ENCODE measurements at places on chromosomes 1 and 21.

- no peak for DNase-seq
Observed at GRCh38 chr1:65994223-65994622, 201.5 kb downstream of the PDE4B start.

GRCh38 chr1:238141353-238141752, 250.6 kb upstream of the ZP4 start:
- DNase-seq = peak; percentile 10

GRCh38 chr1:3121401-3122210, 52.6 kb downstream of the PRDM16 start:
- DNase-seq = no peak

- no peak for DNase-seq
Observed at GRCh38 chr1:69929308-69930057, 275.9 kb downstream of the LRRC40 start.

DNA sequence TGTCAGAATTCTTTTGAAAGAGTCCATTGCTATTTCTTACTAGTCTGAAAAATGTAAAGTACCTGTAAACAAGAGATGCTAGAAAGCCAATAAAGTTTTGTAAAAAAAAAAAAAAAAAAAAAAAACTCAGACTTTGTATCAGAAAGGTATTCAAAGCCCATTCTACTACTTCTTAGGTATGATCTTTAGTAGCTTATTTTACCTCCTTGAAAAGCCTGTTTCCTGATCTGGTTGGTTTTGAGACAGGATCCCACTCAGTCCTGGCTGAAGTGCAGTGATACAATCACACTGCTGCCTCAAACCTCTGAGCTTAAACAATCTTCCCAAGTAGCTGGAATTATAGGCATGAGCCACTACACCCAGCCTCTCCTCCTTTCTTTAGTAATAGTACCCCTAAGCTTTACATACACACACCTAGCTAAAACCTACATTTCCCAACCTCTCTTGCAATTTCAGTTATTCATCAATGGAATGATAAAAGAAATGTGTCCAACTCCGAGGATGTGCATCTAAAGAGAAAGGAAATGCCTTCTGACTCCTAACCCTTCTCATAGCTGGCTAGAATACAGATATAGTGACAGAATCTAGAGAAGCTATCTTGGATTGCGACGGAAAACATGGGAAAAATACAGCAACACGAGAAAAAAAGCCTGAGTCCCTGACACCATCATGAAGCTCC, 30.6 kb downstream of the EPS15 start:
- DNase-seq = no peak

DNA sequence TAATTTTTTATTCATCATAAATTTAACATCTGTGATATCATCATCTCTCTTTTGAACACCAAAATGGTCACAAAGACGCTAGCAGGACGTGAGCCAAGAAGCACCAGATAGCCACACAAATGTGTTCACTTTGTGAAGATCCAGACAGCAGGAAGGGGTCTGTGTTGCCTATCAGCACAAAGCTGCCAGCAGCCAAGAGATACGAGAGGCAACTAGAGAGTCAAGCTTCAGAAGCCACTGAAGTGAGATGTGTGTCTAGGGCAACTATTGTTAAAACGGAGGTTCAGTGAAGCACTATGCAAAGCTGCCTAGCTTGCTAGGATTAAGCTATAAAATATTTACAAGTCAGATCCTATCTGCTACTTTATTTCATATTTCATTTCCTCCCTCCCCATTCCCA, 45.3 kb downstream of the NDC1 start:
- DNase-seq = no peak

- DNase-seq = no peak
Observed at GRCh38 chr1:233448109-233448689, 120.7 kb downstream of the MAP3K21 start.

DNA sequence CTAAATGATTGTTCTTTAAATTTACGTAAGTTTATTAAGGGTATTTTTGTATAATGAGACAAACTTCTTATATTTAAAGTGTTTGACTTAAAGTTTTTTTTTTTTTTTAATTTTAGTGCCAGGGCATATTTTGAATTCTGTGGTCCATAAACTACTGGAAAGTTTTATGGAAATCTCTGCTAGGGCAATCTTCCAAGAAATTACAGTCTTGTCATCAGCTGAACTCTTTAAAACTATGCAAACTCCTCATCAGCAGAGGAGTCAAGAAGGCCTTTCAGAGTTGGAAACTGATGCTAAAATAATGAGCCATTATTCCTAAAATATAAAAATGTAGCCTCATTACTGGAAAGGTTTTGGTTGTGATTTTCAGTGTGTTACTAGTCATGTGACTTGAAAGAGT, 1201.9 kb downstream of the BRINP3 start:
- no peak for DNase-seq

DNA sequence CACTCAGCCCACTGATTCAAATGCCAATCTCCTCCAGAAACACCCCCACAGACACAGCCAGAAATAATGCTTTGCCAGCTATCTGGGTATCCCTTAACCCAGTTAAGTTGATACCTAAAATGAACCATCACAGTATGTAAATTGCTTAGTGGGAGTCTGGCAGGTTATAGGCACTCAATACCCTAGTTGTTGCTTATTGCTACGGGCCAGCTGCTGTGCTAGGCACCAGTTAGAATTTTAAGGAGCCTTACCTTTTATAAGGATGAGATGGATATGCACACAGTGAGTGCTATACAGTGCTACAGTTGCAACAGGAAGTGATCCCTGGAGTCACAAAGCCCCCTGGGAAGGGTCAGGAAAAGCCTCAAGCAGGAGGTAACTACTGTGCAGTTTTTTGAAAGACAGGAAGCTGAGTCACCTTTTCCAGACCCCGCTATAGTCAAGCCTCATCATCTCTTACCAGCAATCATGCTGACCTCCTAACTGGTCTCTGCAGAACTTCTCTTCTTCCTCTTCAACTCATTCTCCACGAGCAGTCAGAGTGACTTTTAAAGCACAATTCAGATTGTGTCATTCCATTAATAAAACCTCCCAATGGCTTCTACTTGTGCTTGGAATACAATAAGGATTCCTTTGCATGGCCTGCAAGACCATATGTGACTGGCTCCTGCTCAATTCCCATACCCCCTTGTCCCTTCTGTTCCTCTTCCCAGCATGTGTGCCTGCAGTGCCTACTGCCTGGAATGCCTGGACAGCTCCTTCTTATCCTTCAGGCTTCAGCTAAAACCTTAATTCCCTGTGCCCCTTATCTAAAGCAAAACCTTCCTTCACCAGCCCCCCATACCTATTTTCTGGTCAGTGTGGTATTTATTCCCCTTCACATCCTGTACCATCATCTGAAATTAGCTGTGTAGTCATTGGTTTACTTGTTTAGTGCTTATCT, 10.4 kb upstream of the TLR5 start:
- no peak for DNase-seq

DNA sequence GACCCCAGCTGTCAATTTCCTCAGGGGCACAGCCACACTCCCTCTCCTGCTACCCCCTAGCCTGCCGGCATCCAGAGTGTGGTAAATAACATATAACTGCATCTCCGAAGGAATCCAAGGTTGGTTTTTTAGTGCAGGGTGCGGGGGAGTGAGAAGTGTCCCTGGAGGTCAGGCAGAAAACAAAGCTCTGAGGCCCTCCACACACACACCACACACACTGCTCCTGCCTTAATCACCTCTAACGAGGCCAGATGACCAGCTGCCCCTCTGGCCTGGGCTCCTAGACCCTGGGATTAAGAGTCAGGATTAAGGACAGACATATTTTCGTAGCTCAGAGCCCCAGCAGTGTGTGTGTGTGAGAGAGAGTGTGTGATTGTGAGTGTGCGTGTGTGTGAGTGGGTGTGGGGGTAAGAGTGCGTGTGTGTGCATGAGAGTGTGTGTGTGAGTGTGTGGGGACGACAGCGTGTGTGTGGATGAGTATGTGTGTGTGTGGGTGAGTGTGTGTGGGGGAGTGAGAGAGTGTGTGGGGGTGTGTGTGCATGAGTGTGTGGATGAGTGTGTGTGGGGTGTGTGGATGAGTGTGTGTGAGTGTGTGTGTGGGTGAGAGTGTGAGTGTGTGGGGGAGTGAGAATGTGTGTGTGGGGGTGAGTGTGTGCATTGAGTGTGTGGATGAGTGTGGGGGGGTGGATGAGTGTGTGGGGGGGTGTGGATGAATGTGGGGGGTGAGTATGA, 14.6 kb downstream of the SDC3 start:
- DNase-seq = no peak

DNA sequence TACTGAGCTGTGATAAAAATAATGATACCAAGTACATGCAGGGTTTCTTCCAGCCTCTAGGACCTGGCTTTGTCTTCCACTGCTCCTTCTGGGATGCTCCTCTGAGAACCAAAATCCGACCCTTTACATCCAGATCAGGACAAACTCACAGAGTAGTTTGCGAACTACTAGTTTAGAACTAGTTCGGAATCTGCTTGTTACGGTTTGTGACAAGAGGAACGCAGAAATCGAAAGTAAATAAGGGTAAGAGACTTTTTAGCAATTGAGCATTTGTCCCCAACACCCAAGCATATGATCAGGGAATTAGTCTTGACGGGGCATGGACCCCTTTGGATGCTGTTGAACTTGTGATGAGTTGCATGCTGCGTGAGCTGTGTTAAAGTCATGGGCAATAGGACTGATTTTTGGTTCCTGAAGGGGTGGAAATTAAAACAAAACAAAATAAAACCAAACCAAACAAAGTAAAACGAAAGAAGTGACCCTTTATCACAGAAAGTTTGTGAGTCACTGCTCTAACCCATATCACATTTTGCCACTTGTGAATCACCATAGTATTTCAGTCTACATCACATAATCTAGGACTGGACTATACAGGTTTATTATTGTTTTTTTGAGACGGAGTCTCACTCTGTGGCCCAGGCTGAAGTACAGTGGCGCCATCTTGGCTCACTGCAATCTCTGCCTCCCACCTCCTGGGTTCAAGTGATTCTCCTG, 35.7 kb upstream of the ERRFI1 start:
- DNase-seq = no peak

DNA sequence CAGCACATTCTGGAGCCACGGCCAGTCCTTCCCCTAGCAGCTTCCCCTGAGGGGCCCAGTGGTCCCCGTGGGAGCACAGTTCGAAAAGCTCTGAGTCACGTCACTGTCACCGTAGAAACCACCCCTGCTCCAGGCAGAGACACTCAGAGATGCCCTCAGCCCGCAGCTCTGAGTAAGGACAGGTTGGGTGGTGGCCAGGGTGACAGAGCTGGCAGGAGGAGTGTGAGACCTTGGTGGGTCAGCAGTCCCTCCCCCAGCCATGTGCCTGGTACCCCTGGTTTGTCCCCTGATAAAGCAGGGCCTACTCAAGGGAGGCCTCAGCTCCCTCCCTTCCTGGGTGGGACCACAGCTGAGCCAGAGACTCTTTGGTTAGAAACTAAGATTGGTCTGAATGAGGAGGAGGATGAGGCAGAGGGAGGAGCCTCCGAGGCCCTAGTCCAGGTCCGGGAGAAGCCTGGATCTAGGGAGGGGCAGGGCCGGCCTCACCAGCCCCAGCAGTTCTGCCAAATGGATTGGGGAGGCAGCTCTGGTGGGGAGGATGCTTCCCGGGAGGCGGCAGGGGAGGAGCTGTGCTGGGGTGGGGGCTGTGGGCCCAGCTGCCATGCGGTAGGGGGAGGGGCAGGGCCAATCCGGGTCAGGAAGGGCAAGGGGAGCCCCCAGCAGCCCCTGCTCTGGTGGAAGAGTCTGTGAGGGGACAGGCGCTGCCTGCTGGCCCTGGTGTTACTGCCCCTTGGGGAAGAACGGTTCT, 55.2 kb downstream of the SLC9A1 start:
- no peak for DNase-seq

DNA sequence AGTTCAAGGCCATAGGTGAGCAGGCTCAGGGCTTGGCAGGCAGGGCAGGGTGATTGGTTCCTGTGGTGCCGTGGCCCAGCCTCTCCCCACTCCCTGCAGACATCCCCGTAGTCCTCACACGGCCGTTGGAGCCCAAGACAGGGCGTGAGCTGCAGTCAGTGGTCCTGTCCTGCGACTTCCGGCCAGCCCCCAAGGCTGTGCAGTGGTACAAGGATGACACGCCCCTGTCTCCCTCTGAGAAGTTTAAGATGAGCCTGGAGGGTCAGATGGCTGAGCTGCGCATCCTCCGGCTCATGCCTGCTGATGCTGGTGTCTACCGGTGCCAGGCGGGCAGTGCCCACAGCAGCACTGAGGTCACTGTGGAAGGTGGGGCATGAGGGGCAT, 71.9 kb downstream of the OBSCN start:
- DNase-seq = no peak

- peak; percentile 19 for DNase-seq
Observed at GRCh38 chr1:45953934-45954847, 150.8 kb downstream of the MAST2 start.

GRCh38 chr1:20185834-20186782, at the start of the genes PLA2G2C and UBXN10:
Gene PLA2G2C (minus strand): TSS chr1:20186518. CDS start chr1:20177363, 9,155 bp downstream.
Gene UBXN10 (plus strand): TSS chr1:20186096. CDS start chr1:20190562, 4,466 bp downstream.
- no peak for DNase-seq

GRCh38 chr1:243982447-243983018, 68.5 kb upstream of the ZBTB18 start:
- no peak for DNase-seq

- DNase-seq = no peak
Observed at GRCh38 chr1:180981596-180982387, 40.9 kb downstream of the STX6 start.

DNA sequence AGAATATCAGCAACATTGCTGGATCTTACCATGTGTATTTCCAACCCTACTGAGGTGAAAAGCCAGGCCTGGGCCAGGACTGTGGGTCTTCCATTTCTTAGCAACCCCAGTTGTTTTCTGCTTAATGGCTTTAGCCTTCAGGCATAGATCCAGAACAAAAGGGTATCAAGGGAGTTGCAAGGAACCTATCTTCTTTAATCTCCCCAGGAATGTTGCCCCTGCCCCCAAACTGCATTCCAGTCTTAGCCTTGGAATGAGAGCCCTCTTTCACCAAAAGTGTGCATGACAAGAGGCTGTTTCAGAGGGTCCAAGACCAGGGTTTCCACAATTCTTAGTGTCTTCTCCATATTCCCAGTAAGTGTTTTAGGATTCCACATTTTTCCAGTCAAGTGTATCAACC, 87.9 kb upstream of the SOX13 start:
- no peak for DNase-seq

DNA sequence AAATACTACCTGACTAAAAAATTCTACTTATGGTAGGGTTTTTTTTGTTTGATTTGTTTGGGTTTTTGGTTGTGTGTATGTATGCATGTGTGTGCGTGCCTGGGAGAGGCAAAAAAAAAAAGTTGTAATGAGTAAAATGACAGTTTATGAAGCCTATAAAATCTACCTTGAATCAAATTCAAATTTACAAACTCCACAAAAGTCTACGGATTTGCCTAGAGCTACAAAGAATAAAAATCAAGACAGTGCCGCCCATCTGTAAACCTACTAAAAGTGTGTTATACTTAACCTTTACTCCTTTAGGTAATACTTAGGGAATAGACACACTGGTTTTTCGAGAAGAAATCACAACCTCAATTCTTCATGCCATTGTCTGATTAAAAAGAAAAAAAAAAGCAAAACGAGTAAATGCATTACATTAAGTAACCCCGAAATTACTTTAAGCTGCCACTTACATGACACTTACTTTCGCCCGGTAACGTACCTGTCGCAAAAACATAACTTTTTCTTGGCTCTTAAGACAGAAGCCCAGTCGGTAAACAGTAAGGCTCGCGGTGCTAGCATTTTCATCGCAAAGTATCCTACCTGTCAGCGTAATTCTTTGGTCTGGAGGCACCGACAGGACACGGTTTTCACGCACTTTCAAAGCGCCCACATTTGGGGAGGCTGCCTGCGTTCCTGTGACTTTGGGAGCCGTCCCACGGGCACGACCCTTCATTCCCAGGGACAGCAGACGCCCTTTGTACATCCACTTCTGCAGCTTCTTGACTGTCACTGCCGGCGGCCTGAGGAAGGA, 951 bp downstream of the SYDE2 start:
- peak; percentile 7 for DNase-seq

- no peak for DNase-seq
Observed at GRCh38 chr1:57447551-57447950, 23.7 kb upstream of the DAB1 start.
